ENCODE measurements at places on chromosomes 6 and 20.

GRCh38 chr6:98118397-98119045 is 715.9 kb upstream of the POU3F2 start:
- no peak for DNase-seq

DNA sequence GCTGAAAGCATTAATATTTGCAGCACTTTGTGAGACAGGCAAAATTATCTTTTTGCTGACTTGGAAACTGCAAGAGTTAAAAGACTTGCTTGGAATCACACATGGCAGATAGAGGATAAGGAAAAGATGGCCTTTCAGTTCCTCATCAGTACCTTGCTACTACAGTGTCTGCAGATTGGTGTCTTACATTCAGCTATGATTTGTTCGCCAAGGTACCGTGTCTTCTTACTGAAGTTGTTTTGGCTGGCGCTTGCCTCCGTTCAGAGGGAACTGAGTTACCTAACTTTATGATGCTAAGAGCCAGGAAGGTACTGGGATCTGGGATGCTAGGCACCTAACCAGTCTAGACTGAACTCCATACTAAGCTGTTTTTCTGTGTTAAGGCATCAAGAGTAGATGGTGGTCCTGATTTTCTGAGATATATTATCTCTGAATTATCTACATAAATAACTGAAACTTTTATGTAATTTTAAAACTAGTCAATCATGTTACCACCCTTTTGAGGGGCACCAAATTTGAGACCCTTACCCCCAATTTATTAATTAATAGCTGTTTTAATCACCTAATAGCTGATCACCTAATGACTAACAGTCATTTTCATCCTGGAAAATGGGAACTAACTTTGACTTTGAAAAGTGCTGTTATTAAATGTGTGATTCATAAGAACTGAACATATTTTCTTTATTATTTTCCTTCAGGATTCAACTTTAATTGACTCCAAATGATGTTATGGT is 2.5 kb downstream of the WTAP start:
- no peak for DNase-seq

DNA sequence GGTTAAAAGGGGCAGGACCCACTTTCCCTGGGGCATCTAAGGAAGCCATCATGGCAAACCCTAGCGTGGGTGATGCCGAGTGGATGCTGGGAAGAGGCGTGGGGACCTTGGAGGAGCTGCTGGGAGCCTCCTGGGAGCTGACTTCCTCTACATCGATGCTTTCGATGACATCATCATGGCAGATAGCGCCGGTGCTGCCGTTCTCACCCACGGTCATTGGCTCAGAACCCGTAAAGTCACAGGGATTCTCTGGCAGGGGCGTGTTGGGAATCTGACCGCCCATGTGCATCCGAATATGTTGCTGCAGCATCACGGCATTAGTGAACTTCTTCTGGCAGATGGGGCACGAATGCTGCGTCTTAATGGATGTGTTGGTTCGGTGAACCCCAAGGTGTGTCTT is 12.1 kb downstream of the SALL4 start:
- DNase-seq: no peak

- no peak for DNase-seq
Measured at GRCh38 chr20:12435268-12435667, 517.6 kb downstream of the BTBD3 start.

DNA sequence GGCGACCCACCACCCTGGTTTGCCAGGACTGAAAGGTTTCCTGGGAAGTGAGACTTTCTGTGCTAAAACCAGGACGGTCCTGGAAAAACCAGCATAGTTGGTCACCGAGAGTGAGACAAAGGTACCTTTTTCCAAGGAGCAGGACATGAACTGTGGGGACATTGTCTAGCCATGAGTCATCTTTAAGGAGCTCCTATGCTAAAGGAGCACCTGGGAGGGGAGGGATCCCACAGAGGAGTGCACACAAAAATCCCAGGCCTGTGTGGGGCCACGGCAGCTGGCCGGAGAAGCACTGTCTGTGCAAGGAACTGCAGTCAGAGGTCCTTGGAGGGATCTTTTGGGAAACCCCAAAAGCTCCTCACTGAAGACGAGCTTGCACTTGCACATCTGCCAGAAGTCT is 109.1 kb upstream of the PLEKHG1 start:
- no peak for DNase-seq

GRCh38 chr6:6840831-6841291 is 252.3 kb downstream of the LY86 start:
- no peak for DNase-seq

- DNase-seq: no peak
Measured at GRCh38 chr6:5234874-5235273, 25.9 kb downstream of the LYRM4 start.

DNA sequence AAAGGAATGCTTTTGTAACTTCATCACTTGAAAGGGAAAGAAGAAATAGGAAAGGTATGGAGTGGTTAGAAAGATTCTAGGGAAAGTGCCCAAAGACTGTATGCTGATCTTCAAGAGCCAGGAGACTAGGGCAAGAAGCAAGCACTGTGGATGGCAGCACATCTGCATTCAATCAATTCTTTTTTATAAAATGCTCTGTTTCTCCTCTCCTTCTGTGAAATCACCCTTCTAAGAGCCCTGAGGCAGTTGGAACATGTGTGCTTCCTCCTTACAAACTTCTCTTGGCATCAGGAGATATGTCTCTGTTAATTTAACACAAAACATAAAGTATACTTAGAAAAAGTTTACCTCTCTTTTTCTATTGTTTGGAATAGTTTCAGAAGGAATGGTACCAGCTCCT is 1162.2 kb upstream of the GJE1 start:
- DNase-seq: no peak

DNA sequence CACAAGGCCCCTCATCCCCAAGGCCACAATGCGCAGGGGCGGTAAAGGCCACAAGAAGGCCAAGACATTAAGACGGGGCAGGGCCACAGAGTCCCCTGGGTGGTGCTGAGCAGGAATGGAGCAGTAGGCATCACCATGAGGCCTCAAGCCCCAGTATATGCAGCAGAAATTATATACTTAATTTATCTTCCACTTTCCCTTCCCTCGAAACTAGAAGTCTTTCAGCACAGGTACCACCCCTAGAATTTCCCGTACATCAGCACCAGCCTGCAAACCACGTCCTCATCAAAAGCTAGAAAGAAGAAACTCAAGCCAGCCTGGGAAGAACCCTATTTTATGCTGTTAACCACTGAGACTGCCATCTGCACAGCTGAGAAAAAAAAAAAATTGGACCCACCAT is 89.4 kb downstream of the PLG start:
- DNase-seq: no peak

DNA sequence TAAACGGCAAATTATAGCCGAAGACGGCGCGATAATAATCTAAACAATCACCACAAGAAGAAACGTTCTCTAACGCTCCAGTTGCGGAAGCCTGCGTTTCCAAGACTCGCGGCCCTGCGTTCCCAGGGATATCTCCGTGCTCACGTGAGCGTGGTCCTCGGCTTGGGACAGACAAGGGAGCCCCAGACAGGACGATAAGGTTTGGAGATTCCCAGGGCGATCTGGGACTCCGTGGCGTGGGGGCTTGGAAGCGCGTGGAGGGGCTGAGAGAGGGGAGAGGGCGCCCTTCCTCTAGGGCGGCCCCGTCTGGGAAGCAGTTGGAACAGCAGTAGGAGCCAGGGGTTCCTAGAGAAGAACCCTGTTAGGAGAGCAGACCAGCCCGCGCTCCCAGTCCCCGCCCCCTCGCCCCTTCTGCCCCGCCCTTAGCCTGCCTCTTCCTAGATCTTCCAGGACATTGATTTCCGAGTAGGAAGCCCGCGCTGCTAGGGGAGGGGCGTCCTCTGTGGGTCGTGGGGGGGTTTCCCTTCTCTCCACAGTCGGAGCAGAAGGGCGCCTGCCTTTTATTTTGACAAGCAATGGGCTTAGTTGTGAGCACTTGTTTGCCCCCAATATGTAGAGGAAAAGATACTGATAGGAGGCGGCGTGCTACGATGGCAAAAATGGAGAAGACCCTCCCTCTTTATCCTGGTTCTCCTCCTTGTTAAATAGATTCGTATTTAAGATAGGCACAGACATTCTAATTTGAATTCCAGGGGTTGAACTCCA is 10.6 kb downstream of the NRN1 start:
- DNase-seq: no peak

DNA sequence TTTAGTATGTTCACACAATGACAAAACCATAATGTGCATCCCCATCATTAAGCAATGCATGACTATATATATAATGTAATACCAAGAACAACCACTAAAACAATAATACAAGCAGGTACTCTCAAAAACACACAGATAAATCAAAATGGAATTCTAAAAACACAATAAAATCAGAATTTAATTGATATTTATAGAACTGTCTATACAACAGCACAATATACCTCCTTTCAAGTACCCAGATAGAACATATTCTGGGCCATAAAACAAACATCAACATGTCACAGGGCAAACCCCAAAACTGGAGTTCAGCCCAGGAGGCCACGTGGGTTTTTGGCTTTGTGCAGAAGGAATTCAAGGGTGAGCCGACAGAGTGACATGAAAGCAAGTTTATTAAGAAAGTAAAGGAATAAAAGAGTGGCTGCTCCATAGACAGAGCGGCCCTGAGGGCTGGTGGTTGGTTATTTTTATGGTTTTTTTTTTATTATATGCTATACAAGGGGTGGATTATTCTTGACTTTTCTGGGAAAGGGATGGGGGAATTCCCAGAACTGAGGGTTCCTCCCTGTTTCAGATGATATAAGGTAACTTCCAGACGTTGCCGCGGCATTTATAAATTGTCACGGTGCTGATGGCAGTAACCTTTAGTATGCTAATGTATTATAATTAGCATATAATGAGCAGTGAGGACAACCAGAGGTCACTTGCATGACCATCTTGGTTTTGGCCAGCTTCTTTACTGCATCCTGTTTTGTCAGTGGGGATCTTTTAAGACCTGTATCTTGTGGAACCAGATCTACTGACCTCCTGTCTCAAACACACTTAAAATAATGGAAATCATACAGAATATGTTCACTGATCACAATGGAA is 5.6 kb downstream of the RAB23 start:
- DNase-seq: no peak

DNA sequence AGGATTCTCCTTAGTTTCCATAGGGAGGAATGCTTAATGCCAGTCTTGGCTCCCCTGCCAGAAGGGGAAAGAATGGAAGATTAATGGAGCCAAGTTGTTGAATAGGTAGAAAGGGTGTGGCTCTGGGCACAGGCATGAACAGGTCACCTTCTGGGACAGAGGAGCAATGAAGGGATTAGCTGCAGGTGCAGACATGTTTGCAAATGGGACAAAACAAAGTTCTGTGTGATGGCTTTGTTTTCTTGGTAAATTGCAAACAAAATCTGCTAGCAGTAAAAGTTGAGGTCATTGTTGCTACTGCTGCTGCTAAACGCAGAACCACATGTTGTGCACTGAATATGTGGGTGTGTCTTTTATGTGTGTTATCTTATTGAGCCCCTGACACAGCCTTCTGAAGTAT is 93.3 kb downstream of the PERP start:
- no peak for DNase-seq

GRCh38 chr20:16216227-16216913 is 356.9 kb downstream of the KIF16B start:
- no peak for DNase-seq

GRCh38 chr6:28658475-28659249 is 133.0 kb downstream of the GPX5 start:
- DNase-seq: no peak

DNA sequence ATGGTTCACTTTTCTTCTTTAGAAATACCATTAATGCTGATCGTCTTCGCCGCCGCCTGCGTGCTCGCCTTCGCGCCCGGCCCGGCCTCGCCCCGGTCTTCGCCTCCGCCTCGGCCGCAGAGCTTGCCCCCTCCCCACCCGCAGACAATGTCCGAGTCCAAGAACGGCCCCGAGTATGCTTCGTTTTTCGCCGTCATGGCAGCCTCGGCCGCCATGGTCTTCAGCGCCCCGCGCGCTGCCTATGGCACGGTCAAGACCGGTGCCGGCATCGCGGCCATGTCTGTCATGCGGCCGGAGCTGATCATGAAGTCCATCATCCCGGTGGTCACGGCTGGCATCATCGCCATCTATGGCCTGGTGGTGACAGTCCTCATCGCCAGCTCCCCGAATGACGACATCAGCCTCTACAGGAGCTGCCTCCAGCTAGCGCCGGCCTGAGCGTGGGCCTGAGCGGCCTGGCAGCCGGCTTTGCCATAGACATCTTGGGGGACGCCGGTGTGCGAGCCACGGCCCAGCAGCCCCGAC is 4.8 kb upstream of the PRPH2 start:
- DNase-seq: no peak

GRCh38 chr20:62686869-62687830 is 21.5 kb upstream of the NTSR1 start:
- DNase-seq: no peak

- no peak for DNase-seq
Measured at GRCh38 chr6:164570801-164571200, 738.6 kb downstream of the C6orf118 start.

GRCh38 chr6:154448448-154449096 is 61.9 kb downstream of the CNKSR3 start:
- DNase-seq: no peak

- DNase-seq: no peak
Measured at GRCh38 chr6:130163266-130163665, 59.5 kb downstream of the SAMD3 start.
